Esophagus muscularis mucosa (tissue), 4 donors: ENCODE measurements at places on chromosomes 3 and 15. TPM values are rescaled to one million over a fixed set of nuclear protein-coding genes. Genes with fewer than 3 reads are reported as not detected.

DNA sequence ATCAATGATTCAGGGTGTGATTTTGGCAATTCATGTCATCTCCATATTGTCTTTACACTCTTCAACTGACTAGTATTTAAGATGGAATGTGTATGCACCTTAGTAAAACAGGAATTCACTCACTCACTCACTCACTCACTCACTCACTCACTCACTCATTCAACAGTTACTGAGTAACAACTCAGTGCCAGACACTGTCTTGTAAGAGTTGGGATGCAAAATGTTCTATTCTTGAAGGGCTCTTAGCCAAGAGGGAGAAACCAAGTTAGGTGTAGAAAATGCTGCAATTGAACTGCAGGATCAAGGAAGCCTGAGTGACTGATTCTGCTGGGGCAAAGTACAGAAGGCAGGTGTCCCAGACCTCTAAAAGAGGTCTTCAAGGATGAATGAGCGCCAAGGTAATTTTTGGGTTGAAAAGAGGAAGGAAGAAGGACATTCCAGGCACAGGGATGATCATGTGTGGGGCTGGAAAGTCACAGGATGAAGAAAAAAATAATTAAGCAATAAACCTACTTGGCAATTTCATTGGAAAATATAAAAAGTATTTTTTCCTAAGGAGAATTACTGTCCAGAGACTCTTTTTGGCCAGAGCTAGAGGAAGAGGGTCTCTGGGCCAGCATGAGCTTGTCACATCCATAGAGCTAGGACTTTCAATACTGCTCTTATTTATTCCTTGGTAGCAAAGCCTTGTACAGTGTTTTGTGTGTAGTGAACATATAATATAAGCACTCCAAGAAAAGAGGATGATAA lies 58.9 kb upstream of the ETV5 start:
- no peak overlapping the region for H3K27ac ChIP-seq
- no peaks in the 10 kb centered on the region for H3K27me3 ChIP-seq
- DNase-seq, result no peak
- H3K36me3 ChIP-seq, result peaks cover 28% of the 10 kb centered on the region
- no peaks in the 10 kb centered on the region for H3K4me1 ChIP-seq

GRCh38 chr15:39360452-39360851 lies 220.4 kb upstream of the THBS1 start:
- DNase-seq, result no peak
- no peaks in the 10 kb centered on the region for H3K27me3 ChIP-seq
- H3K4me1 ChIP-seq, result peaks cover 21% of the 10 kb centered on the region
- no peaks in the 10 kb centered on the region for H3K36me3 ChIP-seq
- no peak overlapping the region for H3K27ac ChIP-seq

DNA sequence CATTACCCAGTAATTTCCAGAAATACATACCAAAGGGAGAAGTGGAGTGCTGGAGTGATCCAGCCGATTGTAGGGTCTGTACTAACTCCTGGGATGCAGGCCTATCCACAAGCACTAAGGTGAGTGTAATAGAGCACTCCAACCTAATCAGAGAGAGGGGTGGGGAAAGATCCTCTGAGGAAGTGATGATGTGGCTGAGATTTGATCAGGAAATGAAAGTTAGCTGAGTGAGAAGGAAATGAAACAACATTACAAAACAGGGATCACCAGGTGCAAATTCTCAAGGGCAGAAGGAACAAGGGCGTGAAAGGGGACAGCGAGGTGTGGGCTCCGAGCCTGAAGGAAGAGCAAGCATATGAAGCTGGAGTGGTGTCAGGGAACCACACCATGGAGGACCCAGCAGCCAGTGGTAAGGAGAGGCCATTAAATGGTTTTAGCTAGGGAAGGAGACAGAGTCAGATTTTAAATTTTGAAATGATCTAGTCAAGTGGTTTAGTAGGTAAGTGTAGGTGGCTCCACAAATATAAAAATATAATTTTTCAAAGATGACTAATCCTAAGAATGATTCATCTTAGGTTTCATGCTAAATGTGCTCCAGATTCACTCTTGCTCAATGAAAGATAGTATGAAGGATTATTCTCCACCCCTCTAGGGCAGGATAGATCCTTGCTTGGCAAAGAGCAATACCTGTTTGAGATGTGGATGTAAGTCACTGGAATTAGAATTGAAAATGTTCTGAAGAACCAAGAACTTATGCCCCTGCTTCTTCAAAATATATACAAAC lies 348.7 kb downstream of the TBL1XR1 start:
- H3K36me3 ChIP-seq, result no peaks in the 10 kb centered on the region
- H3K27me3 ChIP-seq, result no peaks in the 10 kb centered on the region
- H3K4me3 ChIP-seq, result no peak overlapping the region
- DNase-seq, result no peak
- H3K27ac ChIP-seq, result no peak overlapping the region
- no peaks in the 10 kb centered on the region for H3K4me1 ChIP-seq

Gene TAGLN3
- total RNA-seq, result 1.7 TPM

Gene PP2D1
- not detected for total RNA-seq
